Ascending aorta (tissue), 2 donors: ENCODE measurements at places on chromosomes 2 and 18.

DNA sequence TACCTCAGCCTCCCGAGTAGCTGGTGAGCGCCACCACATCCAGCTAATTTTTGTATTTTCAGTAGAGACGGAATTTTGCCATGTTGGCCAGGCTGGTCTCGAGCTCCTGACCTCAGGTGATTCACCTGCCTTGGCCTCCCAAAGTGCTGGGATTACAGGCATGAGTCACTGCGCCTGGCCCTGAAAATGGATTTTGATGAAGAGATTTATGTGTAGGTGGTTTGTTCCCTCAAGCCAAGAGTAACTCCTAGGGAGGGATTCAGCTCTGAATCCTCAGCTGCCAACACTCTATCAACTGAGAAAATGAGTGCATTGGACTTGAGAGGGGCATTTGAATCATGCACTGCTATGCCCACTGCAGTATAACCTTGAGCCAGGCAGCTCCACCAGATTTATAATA is 17.5 kb upstream of the LIPG start:
- peak; percentile 22 for DNase-seq

DNA sequence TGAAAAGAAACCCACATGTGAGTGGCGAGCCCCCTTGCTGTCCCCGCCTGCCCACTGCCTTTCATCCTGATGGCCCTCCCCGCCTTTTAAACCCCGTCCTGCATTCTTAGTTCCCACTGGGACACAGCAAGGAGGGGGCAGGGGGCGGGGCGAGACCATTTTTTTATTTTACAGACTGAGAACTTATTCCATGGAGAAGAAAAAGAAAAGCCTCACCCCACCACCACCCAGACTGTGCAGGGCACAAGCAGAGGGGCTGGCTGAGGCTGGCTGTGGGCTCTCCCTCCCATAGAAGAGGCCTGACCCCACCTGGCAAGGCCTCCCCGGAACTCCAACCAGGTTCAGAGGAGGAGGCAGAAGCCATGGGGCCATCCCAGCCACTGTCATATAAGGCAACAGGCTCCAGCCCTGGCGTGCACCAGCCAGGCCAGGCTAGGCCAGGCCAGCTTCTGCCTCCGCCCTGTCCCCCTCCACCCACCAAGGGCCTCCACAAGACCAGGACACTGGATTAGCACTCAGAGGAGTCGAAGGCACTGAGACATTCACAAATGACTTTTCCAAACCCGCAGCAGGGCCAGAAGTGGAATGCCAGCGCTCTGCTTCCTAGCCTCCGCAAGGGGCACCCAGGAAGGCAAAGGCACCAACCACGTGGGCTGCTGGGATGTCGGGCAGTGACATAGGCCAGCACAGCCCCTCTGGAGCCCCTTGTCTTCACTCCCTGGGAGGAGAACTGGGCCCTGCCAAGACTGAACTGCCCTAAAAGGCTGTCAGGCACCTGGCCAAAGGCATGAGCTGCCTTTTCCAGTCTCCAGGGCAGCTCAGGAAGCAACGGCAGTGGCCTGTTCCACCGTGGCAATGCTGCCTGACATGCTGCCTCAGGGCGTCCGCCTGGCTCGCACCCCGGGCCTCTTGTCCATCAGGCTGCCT is 37.5 kb upstream of the SEMA4C start:
- DNase-seq: peak; percentile 77

GRCh38 chr18:48153613-48154481 is 223.4 kb upstream of the SMAD2 start:
- DNase-seq: no peak

DNA sequence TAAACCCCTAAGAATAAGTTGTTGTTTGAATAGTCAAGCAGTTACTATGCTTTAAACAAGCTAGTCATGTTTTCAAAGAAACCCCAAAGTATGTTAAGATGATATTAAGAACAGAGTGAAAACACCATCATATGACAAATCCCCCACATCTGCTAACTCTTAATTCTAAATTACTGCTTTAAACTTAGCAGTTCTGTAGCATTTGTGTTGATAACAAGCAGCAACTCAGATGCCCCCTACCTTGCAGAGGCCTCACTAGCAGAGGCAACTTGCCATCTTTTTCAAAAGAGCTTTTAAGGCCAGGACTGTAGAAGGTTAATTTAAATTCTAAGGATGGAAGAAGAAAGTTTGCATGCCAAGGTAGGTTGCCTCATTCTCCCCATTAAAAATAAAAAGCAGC is 376.2 kb downstream of the SETBP1 start:
- no peak for DNase-seq

DNA sequence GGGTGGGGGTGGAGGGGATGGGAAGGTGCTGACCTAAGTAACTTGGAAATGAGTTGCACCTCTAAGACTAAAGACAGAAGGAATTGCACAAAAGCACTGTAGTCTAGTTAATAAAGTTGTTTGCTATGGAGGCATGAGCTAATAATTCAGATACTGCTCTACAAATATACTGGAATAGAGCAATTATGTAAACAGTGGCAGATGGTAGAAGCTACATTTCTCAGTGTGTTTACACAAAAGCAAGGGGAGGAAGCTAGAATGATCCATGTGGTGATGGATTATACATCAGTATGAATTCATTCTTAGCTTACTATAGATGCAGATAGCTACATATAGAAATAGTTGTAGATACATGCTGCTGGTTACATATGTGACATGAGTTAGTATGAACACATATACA is 27.6 kb upstream of the UBE2F start:
- DNase-seq: no peak

- no peak for DNase-seq
These were observed 42.1 kb upstream of the LAPTM4A start for GRCh38 chr2:20093263-20094141.

DNA sequence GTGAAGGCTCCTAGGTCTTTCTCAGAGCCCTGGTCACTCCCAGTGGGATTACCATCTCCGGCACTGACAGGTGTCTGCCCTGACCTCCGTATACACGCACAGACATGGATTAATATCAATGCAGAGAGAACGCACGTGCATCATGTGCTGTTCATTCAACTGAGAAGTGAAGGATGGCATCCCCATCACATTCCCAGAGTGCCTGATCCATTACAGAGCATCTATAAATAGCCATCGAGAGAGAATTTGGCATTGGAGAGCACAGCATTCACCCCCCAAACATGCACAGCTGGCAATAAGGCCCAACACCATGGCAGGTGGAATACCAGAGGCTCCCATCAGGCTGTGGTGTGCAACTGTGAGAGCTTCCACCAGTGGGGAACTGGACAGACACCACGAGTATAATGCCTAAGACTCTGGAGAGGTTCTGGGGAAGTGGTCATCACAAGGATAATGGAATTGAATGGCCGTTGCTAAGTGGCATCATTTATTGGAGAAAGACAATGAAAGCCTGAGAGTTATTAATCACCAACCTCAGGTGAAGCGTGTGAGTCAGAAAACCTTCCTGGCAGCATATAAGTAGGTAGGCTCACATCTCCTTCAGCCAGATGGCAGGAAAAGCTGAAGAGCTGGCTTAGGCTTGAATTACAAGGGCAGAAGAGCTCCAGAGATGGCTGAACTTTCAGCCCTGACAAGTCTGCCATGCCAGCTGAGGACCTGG is 244.5 kb upstream of the ID2 start:
- peak; percentile 41 for DNase-seq

DNA sequence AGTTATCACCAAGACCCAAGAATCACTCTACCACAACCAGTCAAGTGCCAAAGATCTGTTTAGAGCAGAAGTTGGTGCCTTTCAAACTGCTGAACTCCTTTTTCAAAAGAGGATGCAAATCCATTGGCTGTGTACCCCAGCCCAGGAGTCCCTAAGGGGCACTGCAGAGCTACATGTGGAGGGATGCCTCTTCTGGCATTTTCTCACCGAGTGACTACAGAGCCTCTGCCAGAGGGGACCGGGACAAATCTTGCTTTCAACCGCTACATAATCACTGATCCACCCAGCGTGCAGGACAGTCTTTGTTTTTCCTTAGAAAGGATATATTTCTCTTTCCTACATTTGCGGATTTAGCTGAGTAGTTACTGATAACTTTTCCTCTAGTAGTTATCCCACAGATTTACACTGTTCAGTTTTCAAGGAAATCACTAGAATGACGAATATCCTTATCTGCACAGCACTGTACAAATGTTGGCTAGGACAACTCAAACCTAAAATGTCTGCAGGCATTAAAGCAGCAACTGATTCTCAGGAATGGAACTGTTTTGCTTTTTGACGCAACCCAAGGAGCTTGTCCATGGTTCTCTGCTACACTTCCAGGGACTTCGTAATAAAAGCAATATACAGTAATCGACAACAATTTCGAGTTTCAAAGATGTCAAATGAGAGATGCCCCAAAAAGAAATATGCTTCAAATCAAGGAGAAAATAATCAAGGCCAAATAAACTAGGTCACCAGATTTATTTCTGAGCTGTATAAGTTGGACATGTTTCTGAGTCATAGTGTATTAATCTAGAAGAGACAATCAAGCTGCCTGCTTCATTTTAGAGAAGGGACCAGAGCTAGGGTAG is 24.1 kb downstream of the EPB41L3 start:
- no peak for DNase-seq

DNA sequence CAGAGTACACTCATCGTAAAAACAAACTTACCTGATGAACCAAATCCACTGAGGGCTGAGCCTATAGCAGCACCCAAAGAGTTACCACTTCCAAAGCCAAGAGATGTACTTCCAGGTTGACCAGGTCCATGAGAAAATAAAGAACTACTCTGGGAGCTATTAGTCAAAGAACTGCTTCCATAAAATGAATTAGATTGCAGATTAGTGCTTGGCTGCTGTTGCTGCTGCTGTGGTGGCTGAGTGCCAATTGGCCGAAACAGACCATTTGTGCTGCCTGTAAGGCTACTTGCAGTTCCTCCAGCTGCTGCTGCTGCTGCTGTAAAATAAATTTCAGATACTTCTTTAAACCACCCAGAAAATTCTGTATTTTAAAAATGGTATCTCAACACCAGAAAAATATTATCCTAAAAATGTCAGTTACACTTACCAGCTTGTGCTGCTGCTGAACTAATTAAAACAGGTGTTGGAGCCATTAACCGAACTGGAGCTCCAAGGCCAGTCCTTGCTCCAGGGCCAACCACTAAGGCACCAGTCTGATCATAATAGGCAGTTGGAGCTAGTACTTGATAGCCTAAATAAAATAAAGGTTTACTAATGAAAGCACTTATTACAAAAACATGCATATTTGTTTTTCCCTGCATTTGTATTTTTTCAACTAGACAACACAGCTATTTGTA is 58.1 kb upstream of the SDC1 start:
- DNase-seq: no peak

DNA sequence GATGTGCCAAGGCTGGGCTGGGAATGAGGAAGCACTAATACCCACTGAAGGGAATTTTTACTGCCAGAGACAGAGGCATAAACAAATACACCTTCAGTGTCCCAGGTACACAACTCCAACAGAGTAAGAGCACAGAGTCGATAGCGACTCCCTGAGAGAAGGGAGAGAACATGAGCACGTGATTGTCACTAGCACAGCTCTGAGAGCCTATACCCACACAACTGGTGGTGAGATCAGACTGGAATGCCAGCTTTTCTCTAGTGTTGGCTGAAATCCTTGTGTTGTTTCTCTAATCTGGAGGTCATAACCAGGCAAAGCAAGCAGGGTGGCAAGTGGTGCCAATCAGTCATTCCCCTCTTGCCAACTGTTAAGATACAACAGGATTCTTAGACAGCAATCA is 377.2 kb downstream of the CNTNAP5 start:
- no peak for DNase-seq

GRCh38 chr2:65215946-65216345 is 11.7 kb upstream of the ACTR2 start:
- DNase-seq: no peak

DNA sequence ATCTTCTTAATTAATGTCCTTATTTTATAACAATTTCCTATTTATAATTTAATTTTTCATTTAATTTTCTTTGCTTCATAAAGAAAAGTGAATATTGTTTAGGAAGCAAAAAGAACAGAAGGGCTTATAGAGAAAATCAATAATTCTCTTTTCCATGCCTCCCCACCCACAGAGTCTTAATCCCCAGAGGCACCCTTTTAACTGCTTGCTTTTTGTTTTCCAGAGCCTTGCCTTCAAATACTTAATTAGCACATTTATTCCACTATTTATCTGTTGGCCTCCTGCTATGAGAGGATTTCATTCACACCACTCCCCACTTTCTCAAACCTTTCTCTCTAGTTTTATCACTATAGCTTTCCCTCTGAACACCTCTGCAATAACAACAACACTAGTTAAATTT is 373.6 kb downstream of the MBD2 start:
- no peak for DNase-seq

DNA sequence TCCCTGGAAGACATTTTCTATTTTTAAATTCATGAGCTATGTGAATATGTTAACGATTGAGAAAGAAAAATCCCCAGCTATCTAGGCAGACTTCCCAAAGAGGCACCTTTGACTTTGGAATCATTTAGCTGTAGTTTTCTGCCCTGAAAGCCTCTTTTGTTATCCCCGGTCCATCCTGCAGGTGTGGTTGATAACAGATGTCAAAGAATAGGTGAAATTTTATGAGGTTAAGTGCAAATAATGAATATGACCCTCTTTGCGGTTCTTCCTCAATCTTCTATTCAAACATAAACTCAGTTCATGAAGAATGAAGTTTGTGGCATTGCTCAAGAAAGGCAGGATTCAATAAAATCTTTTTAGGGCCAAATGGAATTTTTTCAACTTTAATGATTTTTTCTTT is 51.6 kb upstream of the ATP8B1 start:
- DNase-seq: no peak

DNA sequence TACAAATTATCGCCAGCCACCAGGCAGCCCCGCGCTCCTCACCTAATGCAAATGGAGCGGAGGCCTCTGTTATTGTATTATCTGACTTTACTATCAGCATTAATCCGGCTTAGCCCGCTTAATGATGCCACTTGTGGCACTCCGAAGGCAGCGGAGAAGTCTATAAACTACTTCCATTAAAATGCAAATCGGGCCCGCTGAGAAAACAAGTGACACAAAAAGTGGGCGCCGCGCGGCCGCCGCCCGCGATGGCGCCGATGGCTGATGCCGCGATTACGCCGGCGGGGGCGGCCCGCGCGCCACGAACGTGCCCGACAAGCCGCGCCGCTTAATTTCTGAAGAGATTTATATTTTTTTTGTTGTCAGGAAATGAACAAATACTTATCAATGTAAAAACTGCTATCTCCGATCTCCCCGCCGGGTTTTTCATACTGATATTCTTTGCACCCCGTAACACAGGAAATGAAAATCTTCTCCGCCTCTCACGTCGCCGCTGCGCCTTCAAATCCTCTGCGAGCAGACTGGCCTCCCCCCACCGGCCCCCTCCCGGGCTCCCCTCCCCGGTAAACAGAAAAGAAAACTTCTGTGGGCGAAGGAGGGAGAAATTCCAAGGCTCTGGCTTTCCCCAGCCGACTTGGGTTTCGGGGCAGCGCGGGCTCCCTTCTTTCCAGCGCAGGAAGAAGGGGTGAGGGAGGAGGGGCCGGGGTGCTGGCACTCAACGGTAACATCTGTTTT is 221.8 kb downstream of the INSIG2 start:
- no peak for DNase-seq

- DNase-seq: no peak
These were observed 11.3 kb downstream of the OSR1 start for GRCh38 chr2:19346983-19347618.

GRCh38 chr2:213021971-213022899 is 129.2 kb downstream of the IKZF2 start:
- no peak for DNase-seq
